CD4-positive, alpha-beta T cell treated with Interleukin-6 for 4 hours (primary cell): ENCODE measurements at places on chromosomes 6 and 20.

- no peak for DNase-seq
Measured at GRCh38 chr6:68328156-68328555, 306.9 kb upstream of the ADGRB3 start.

DNA sequence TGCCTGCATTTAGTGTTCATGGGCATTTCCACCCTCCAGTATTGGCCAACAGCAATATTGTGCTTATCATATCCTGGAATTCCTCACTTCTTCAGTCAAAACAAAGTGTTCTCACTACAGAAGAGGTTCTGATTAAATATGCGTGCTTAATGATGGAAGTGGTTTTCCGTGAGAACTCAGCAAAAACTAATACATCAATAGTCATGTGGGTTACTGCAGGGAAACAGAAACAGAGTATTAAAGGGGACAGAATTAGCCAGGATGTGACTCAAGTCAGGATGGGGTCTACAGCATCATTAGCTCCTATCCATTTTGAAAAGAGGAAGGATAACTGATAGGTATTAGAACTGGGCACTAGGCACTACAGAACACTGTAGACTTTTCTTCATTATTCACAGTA, 384.6 kb downstream of the CDKAL1 start:
- DNase-seq, result no peak

GRCh38 chr6:38644951-38645350, 5.2 kb upstream of the BTBD9 start:
- DNase-seq, result no peak

DNA sequence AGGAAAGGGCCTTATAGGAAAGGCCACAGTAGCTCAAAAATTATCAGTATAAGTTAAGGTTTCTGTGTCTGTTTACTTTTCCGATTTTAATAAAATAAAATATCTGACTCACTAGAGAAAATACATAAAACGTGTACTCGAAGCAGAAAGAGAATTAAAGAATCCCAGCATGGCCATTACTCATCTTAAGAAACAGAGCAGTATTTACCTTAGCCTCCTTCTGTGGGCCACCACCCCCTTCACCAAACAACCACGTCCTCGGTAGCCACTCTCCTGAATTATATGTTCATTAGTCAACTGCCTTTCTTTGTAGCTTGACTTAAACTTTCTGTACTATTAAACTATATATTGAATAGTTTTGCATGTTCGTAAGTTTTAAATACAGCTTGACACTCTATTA, 72.2 kb upstream of the SPTLC3 start:
- no peak for DNase-seq
